ENCODE measurements at places on chromosomes 3 and 15. TPM values are rescaled to one million over a fixed set of nuclear protein-coding genes. Genes with fewer than 3 reads are reported as not detected.

DNA sequence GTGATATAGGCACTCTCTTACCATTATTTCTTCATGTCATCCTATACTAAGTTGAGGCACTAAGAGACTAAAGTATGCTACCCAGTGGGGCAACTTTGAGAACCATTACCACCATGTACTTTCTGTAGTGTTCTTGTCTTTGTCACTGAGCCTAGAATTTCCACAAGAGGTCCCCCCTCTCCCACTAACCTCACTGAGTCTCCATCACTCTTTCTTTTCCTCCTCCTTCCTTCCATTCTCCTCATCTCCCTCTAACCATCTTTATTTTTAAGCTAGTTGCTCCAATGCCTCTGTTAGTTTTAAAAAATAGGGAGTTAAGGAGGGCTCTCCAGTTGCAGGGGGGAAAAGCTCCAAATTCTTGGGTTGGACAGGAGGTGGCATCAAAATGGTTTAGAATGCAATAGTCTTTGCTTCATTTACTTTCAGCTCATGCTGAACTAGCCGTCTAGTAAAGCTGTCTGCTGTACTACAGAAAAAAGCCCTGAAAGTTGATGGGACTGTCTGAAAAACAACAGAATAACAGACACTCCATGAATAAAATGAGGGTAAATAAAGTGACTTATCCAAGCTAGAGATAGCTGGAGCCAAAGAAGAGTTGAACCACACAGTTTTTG is 85.1 kb upstream of the MYRIP start:
- H3K4me3 ChIP-seq, result no peak overlapping the region
- H3K36me3 ChIP-seq, result no peaks in the 10 kb centered on the region
- no peaks in the 10 kb centered on the region for H3K27me3 ChIP-seq
- DNase-seq, result no peak
- H3K4me1 ChIP-seq, result no peaks in the 10 kb centered on the region

DNA sequence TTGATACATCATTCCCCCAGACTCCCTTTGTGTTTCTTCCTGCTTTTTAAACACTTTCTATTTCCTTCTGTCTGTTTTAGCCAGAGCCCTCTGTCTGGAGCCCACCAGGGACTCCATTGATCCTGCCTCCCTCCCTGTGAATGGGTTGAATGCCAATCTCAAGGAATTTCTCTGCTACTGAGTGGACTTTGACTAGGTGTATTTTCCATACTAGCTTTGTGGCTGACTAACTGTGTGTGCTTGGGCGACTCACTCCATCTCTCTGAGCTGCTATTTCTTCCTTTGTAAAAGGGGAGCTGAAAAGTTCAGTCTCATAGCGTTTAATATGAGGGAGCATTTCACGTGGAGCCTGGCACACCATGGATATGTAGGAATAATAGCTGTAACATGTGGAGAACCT is 98.8 kb downstream of the EEFSEC start:
- no peak overlapping the region for H3K4me3 ChIP-seq
- DNase-seq, result no peak

GRCh38 chr3:196636369-196637349 is 2.8 kb upstream of the NRROS start:
- peak overlapping the region; percentile 58 for H3K27ac ChIP-seq
- peak overlapping the region; percentile 42 for H3K4me3 ChIP-seq
- no peaks in the 10 kb centered on the region for H3K27me3 ChIP-seq
- DNase-seq, result no peak
- peaks cover 71% of the 10 kb centered on the region for H3K4me1 ChIP-seq

GRCh38 chr3:2041931-2042330 is 56.7 kb upstream of the CNTN4 start:
- no peaks in the 10 kb centered on the region for H3K4me1 ChIP-seq
- no peak overlapping the region for H3K27ac ChIP-seq

Gene CORO2B
- total RNA-seq, result not detected
